Amygdala (tissue), 56 donors: ENCODE measurements at places on chromosomes 4 and X.

- no peak for DNase-seq
These were observed 1037.2 kb downstream of the PCDH18 start for GRCh38 chr4:136495076-136495475.

GRCh38 chr4:14559646-14560045, 442.6 kb upstream of the CPEB2 start:
- DNase-seq: no peak

GRCh38 chr4:156512622-156513021, 459.0 kb downstream of the PDGFC start:
- no peak for DNase-seq

- DNase-seq: peak; percentile 41
These were observed 104.7 kb downstream of the MAML3 start for GRCh38 chr4:140049024-140049848.

DNA sequence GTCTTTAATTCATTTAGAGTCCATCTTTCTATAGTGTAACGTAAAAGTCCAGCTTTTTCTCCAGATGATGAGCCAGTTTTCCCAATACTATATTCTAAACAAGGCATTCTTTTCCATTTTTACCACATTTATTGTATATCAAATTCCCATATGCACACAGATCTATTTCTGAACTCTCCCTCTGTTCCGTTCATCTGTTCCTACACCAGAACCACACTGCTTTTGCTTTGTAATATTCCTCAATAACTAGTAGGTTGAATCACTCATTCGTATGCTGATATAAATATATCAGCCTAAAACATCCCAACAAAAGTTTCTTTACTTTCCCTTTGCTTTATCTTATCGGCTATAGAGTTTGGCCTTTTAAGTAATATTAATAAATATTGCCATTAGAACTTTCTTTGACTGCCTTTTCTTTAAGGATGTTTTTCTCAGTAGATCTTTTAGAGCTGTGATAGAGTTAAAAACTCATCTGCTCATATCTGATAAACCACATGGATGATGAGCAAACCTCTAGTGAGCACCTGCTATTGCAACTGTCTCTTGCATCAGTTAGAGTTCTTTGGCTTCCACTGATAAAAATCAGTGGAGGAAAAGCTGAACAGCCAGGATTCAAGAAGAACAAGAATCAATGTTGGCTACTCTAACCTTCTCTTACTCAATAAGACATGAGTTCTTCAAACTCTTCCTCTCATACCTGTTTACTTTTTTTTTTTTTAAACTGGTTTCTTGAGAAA, 13.1 kb upstream of the RPL34 start:
- no peak for DNase-seq

- no peak for DNase-seq
These were observed 137.2 kb upstream of the PGRMC2 start for GRCh38 chr4:128424527-128425497.
